ENCODE measurements at places on chromosomes 16 and 17. TPM values are rescaled to one million over a fixed set of nuclear protein-coding genes. Genes with fewer than 3 reads are reported as not detected.

The HBA2 gene
- polyA plus RNA-seq, result not detected

The CCL17 gene
- not detected for polyA plus RNA-seq

The CBLN1 gene
- polyA plus RNA-seq, result not detected

The CD300H gene
- polyA plus RNA-seq, result not detected

The SRCAP gene
- polyA plus RNA-seq, result 8.9 TPM

The CNTNAP1 gene
- 72.2 TPM for polyA plus RNA-seq

The IL4R gene
- polyA plus RNA-seq, result 21.5 TPM

The LCAT gene
- 22.5 TPM for polyA plus RNA-seq

The HOXB4 gene
- polyA plus RNA-seq, result 7.8 TPM

The ATP2C2 gene
- not detected for polyA plus RNA-seq

- DNase-seq, result no peak
Measured at GRCh38 chr17:36184023-36184765, 7.8 kb upstream of the TBC1D3B start.

GRCh38 chr16:89364606-89365005, 125.8 kb downstream of the ANKRD11 start:
- peak; percentile 81 for DNase-seq

DNA sequence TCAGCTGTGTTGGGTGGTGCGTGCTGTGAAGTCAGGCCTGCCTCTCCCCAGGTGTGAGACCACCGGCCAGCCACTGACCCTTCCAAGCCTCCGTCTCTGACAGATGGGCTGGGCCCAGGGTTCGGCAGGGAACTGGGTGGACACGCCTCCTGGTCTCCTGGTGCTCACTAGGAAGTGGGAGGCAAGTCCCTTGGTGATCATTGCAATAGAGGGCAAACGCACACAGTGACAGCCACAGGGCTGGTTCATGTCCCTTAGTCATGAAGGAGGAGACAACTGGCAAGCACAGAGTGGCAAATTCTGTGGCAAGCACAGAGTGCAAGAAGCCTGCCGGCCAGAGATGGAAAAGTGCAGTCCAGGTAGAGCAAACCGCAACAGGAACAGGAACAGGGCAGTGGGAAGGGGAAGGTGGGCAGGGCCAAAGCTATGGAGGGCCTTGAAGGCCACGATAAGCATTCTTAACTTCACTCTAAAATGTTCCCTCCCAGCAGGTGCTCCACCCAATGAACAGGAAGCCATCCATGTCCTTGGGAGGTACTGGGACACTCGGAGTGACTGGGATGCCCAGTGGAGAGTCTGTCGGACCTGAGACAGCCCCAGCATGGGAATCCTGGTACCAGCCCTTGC, 21.9 kb downstream of the USP7 start:
- DNase-seq, result no peak

- no peak for DNase-seq
Measured at GRCh38 chr16:85047867-85048455, 20.4 kb downstream of the KIAA0513 start.

DNA sequence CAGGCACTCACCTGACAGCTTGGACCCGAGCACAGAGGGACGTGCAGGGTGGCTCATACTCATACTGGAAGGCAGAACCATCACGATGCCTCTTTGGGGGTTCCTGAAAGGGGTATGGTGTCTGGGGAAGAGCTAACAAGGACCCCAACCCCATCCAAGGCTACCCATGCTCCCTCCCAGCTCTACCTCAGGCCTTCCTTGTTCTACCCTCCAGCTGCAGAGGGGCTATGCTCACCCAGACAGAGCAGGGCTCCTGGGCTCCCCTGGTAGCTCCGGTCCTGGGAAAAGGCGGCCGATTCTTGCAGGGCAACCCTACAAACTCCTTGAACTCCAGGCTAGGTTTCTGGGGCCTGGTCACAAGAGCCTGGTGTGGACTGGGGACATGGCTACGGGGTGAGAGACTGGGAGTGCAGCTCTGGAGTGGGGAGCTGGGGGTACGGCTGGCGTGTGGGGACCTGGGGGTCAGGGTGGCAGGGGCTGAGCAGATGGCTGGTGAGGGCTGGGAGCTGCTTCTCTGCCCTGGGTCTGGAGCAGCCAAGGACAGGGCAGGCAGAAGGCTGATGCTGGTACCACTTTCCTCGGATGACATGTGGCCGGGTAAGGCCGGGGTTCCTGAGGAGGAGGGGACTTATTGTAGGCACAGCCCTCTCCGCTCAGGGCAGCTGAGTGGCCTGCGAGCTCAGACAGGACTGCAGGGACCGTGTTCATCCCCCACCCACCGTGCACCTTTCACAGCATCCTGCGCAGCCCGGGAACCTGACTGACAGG, 2.1 kb downstream of the ACD start:
- no peak for DNase-seq

GRCh38 chr17:18231164-18231563, 5.7 kb downstream of the LLGL1 start:
- no peak for DNase-seq

GRCh38 chr16:10876799-10877341, at the start of gene CIITA:
Gene CIITA (plus strand): TSS chr16:10877202. CDS start chr16:10877331, 129 bp downstream.
- peak; percentile 86 for DNase-seq

- no peak for DNase-seq
Measured at GRCh38 chr16:17213025-17213424, 257.7 kb downstream of the XYLT1 start.

- DNase-seq, result no peak
Measured at GRCh38 chr17:47703191-47703591, 9.2 kb downstream of the TBKBP1 start.

- no peak for DNase-seq
Measured at GRCh38 chr17:45914047-45914717, 19.8 kb downstream of the MAPT start.

GRCh38 chr17:64638552-64639203, 23.4 kb downstream of the SMURF2 start:
- DNase-seq, result peak; percentile 41

GRCh38 chr17:38420518-38420917, 7.7 kb upstream of the ARHGAP23 start:
- no peak for DNase-seq

GRCh38 chr16:29316761-29317183, 89.7 kb downstream of the NPIPB11 start:
- DNase-seq, result peak; percentile 21

- DNase-seq, result no peak
Measured at GRCh38 chr17:62062944-62063343, 2.1 kb downstream of the MED13 start.

GRCh38 chr16:49452108-49452507, 78.5 kb downstream of the C16orf78 start:
- DNase-seq, result no peak

DNA sequence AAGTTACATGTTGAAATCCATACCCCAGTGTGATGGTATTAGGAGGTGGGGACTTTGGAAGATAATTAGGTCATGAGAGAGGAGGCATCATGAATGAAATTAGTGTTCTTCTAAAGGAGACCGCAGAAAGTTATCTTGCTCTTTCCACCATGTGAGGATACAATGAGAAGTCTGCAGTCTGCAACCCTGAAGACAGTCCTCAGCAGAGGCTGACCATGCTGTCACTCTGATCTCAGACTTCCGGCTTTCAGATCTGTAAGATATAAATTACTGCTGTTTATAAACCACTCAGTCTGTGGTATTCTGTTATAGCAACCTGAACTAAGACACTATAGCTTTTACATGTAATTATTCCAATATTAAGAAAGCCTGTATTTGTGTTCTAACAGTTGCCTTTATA, 116.7 kb upstream of the CES5A start:
- no peak for DNase-seq

DNA sequence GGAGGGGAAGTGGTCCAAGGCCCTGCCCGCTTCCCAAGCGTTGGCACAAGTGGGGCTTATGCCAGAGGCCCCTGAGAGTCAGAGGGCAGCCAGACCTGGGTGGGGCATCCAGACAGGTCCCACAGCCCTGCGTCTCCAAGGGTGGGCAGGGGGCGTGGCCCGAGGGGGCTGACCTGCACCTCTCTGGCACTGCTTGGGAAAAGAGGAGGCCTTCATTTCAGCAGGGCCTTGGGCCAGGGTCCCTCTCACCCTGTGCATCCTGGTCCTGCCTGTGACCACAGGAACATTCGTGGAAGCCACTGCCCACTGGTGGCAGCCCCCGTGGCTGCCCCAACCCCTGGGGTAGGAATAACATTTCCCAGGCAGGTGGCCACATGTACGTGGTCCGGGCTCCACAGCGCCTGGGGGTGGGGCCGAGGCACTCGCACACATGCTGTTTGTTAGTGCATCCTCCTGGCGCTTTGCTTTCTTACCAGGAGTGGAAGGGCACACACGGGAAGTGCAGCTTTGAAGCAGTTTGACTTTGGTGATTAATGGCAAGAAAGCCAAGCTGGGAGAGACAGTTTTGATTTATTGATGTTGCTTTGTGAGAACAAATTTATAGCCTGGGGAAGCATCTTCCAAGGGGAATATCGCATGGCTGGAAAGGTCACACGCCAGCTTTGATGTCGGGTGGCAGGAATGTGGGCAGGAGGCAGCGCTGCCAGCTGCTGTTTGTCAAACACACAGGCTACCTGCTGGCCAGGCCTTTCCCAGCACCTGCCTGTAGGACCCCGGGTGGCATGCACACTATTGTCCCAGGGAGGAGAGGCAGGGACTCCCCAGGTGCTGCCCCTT, 4.3 kb downstream of the CENPX start:
- DNase-seq, result no peak

DNA sequence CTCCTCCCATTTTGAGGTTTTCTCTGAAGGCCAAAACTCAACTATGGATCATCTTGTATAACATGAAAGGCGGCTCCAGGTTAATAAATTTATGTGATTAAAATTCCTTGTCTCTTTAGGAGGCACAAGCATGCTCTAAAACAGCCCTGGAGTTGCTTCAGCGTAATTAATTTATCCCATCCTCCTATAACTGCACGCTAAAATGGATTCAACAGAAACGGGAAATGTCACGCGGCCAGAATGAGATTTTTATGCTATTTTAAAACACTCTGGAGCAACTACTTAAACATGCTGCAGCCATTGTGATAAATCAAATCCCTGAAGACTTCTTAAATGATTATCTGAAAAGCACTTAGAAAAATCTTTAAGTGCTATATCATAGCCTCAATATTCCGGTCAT, 106.6 kb downstream of the ADAMTS18 start:
- DNase-seq, result no peak

DNA sequence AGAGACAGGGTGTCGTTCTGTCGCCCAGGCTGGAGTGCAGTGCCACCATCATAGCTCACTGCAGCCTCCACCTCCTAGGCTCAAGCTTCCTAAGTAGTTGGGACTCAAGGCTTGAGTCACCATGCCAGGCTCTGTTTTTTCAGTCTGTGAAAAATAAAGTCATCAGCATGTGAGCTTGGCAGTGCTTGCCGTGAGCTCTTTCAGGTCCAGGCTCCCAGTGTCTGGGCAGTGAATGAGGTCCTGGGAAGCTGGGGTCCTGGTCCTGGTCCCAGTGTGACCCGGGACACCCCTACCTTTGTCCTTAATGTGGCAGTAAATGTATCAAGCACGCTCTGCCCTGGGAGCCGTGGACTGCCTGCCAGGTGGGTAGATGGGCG, 22.9 kb upstream of the RPL13 start:
- no peak for DNase-seq

GRCh38 chr16:6095414-6095813, 997.8 kb upstream of the EEF2KMT start:
- DNase-seq, result no peak

- DNase-seq, result peak; percentile 5
Measured at GRCh38 chr16:23359092-23359760, 57.1 kb downstream of the SCNN1B start.

DNA sequence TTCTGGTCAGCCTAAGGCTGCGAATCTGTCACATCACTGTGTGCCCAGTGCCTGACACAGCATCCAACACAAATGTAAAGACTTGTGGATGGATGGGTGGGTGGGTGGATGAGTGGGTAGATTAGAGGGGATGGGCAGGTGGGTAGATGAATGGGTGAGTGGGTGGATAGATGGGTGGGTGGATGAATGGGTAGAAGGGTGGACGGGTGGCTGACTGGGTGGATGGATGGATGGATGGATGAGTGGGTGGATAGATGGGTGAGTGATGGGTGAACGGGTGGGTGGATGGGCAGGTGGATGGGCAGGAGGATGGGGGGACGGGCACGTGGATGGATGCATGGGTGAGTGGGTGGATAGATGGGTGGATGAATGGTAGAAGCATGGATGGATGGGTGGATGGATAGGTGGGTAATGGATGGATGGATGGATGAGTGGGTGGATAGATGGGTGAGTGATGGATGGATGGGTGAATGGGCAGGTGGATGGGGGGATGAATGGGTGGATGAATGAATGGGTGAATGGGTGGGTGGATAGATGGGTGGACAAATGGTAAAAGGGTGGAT, 31.1 kb upstream of the ZFPM1 start:
- DNase-seq, result no peak

- no peak for DNase-seq
Measured at GRCh38 chr17:58282442-58282841, 1.7 kb upstream of the MPO start.

DNA sequence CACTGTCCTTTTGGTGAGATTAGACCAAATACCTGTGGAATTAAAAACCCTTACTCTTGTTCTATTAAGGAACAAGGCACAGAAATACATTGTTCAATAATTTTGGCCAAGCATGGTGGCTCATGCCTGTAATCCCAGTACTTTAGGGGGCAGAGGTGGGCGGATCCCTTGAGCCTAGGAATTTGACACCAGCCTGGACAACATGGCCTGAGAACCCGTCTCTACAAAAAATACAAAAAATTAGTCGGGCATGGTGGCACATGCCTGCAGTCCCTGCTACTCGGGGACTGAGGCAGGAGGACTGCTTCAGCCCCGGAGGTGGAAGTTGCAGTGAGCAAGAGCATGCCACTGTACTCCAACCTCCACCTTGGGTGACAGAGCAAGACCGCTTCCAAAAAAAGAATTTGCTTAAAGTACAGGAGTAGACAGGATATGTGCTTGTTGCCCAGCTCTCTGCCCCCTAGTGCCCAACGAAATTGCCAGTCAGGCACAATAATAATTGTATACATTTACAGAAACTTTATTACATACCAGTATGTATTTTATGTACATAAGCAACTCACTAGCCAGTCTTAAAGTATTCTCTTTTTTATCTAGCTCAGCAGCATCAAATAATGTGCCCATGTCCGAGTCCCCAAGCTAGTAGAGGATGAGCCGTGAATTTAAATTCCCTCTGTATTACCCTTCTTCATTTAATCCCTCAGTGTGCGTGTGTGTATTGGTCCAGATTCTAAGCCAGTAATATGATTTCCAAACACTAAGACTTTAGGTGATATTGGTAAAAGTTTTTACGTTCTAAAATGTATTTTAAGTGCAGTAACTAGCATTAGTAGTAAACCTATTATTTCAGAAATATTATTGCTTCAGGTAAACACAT, 1.4 kb downstream of the THUMPD1 start:
- DNase-seq, result no peak

DNA sequence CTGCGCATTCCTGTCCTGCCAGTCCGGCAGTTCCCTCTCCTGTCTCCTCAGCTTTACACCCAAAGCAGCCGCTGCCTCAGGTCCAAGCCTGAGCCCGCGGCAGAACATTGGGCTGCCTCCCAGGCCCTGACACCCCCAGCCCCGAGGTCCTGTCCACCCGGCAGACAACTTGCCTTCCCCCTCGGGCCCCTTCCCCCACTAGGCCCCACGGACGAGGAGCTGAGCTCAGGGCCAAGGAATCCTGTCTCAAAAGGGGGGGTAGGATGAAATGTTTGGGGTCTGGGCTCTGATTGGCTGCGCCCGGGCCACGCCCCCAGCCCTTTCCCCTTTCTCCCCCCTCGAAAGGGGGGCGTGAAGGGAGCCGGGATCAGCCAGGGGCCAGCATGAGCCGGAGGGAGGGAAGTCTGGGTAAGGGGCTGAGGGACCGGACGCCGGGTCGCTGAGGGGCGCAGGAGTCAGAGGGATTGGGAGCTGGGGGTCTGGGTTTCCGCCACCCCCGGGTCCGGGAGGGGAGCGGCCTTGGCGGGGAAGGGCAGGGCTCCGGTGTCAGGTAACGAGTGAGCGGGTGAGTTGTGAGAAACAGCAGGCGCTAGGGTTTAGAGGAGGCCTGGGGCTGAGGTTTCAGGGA, at the start of gene CTF1:
Gene CTF1 (plus strand): TSS at position 354 of the 628 bp plus-strand sequence. CDS start 30 bp downstream, at position 384.
- peak; percentile 89 for DNase-seq

Data from IMR-90 (cell line).